ENCODE measurements at places on chromosomes 2 and 18.
A peak's percentile ranks its signal among the peaks of the same experiment; 100 is the strongest.

GRCh38 chr2:129388870-129389269 lies 590.6 kb upstream of the RAB6C start:
- DNase-seq, result no peak

GRCh38 chr2:181142514-181142913 lies 162.1 kb downstream of the UBE2E3 start:
- no peak for DNase-seq

GRCh38 chr2:98869272-98869641 lies 66.8 kb downstream of the CRACDL start:
- no peak for DNase-seq

DNA sequence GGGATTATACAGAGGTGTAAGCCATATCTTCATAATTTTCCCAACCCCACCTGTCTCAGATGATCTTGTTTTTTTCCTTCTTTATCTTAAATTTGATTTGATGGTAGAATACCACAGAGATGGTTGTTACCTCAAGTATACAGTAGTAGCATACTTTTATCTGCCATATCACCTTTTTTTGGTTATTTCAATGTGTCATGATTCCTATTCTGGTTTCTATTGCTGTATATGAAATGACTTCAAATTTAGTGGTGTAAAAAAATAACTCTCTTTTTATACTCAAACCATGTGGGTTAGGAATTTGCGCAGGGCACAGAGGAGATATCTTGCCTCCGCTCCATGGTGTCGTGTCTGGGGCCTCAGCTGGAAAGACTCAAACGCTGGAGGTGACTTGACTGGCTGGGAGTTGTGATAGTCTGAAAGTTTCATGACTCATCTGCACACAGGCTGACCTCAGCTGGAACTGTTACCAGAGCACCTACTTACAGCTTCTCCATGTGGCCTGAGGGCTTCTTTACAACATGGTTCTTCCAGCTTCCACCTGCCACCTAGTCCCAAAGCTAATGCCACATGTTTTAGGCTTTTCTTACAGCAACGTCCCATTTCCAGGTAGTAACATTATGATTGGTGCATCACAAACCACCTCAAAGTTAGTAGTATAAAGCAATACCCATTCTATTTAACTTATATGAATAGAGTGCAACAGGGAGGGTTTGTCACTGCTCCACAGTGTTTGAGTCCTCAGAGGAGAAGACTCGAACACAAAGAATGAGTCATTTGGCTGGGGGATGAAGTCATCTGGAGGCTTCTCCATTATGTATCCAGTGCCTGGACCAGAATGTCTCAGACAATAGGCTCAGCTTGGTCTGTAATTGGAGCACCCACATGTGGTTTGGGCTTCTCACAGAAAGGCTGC lies 82.3 kb upstream of the XPO1 start:
- peak; percentile 27 for DNase-seq

- no peak for DNase-seq
These were observed 1138.2 kb upstream of the TMEFF2 start for GRCh38 chr2:193332941-193333340.

DNA sequence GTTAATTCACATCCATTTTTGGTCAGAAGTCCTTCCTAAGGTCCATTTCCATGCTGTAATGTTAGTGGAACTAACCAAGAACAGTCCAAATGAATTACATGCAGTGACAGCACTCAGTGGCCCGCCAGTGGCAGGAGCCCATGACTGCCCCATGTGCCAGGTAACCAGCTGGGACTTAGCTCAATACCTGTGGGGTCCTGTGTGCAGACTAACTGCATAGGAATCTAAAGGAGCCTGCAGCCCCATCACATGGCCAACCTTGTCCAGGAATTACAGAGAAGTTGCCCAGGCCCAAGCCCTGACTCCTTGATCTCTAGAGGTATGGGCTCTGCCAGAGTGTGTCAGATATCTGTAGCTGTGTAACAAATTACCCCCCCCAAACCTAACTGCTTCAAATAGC lies 35.4 kb upstream of the GPR17 start:
- peak; percentile 19 for DNase-seq

DNA sequence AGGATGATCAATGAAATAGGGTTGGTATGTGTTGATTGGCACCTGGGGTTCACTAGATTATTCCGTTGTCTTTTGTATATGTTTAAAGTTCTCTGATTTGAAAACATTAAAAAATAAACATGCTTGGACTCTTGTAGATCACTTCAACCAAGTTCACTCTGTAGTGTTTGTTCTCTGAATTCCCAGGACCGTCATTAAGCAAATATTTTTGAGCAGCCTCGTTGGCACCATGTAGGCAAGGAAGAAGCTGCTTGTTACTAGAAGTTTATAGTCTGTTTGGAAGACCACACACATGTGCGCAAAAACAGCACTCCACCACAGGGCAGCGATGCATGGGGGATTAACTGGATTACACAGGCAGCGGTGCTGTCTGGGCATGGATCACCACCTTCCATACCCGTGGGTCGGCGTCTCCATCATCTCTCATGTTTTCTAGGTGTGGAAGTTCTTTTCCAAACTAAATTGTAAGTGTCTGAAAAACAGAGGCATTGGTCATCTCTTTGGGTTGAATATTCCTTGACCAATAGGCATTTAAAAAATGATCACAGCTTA lies 212.2 kb downstream of the FHOD3 start:
- no peak for DNase-seq

- DNase-seq, result no peak
These were observed 3.7 kb upstream of the MRPS9 start for GRCh38 chr2:105034170-105034569.

DNA sequence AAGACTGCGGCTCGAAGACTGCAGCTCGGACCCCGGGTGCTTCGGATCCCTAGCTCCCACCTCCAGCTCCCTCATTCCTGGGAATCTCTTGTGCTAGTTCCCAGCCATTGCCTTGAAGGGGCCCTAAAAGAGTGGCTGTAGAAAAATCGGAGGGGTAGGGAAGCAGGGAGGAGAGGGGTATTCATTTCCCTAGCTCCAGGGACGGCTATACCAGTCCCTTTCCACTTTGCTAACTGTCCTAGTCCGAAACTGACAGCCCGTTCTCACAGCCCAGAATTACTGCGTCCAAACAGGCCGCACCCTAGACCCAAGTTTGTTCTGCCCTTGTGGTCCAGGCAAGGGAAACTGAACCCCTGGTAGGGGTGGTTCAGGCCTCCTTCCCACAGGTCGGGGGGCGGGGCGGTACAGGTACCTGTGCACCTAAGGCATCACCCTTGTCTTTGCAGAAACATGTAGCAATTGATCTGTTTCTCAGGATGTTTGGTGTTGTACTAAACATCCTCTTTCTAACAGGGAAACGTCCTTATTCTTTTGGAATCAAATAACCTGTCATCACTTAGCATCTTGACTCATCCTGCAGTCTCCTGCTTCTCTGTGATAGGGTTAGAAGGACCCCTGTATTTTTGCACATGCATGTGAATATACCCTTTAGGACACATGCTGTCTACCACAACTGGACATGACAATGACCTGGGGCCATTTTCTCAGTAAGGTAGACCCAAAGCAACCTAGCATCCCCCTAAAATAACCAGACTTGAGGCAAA lies 4.0 kb downstream of the EMX1 start:
- no peak for DNase-seq

DNA sequence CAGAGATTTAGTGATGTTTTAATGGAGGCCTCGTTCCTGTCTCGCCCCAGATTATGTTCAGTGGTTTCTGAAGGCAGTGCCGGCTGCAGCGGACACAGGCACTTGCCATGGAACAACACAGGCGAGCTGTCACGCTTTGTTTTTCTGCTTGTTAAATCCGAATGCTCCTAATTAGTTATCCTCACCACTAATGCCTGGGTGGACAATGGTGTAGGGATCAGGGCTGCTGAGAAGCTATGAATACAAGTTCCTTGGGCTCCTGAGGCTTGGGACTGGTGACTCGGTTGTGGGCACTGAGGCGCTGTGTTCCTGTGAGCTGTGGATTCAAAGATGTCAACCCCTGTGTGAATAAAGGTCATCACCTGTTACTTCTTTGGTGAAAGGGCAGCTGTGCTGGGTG lies 123.5 kb downstream of the PLEKHM3 start:
- no peak for DNase-seq

- no peak for DNase-seq
These were observed 146.3 kb downstream of the KLHL29 start for GRCh38 chr2:23531280-23531679.

- no peak for DNase-seq
These were observed 1.7 kb downstream of the EMILIN1 start for GRCh38 chr2:27080140-27080469.

DNA sequence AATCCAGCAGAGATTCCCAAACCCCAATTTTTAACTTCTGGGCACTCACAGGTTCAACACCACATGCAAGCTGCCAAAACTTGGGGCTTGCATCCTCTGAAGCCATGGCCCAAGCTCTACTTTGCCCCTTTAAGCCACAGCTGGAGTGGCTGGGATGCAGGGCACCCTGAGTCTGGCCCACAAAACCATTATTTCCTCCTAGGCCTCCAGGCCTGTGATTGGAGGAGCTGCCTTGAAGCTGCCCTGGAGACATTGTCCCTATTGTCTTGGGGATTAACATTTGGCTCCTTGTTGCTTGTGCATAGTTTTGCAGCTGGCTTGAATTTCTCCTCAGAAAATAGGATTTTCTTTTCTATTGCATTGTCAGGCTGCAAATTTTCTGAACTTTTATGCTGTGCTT lies 109.8 kb upstream of the RPRM start:
- DNase-seq, result no peak

- no peak for DNase-seq
These were observed 19.3 kb downstream of the TTC39C start for GRCh38 chr18:24033641-24034412.

GRCh38 chr2:61436092-61436491 lies 34.8 kb downstream of the USP34 start:
- no peak for DNase-seq

DNA sequence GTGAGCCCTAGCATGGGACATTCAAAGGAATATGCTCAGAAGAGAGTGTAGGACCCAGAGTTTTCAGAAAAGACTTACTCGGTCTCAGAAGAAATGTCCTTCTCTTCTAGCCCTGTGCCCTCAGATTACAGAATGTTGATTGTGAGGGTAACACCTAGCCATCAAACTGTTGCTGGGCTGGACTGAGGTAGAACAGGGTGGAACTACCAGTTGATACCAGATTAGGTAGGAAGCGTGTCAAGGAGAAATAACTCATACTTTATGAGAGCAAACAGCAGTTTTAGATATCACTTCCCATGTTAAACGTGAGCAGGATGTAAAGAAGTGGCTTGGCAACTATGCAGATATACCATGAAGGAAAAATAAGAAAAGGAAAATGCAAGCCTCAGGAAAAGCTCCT lies 22.8 kb downstream of the PLEKHB2 start:
- DNase-seq, result no peak

- no peak for DNase-seq
These were observed 329.4 kb downstream of the AGPS start for GRCh38 chr2:177721818-177722567.

DNA sequence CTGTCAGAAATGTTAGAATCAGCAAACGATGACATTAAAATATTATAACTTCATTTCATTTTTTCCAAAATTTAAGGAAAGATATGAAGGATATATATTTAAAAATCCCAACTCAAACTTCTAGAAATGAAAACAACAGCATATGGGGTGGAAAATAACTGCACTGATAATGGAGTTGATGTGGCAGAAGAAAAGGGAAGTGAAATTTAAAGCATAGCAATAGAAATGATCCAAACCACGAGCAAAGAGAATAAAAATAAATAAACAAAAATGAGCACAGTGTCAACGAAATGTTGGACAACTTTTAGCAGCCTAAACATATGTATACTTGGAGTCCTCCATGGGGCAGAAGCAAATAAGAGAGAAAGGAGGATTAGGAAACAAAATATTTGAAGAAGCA lies 280.2 kb downstream of the KCNJ3 start:
- DNase-seq, result no peak

- DNase-seq, result peak; percentile 50
These were observed 1.2 kb upstream of the CLASP1 start for GRCh38 chr2:121650315-121650930.

DNA sequence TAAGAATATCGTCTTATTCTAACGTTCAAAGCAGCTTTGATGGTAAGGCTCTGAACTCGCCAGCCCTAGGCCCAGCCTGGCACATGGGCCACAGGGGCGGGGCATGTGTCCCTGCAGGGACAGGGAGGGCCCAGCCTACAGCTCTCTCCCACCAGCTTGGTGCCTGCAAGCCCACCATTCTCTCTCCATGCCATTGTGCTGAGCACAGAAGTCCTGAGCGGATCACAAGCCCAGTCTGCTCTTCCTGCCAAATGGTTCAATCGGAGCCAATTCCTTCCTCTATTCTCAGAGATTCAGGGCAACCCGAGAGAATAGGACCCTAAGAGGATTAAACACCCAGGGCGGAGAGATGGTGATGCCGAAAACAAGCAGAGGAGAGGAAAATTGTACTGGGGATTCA lies 50.3 kb upstream of the APCDD1 start:
- no peak for DNase-seq

GRCh38 chr2:53778536-53779162 lies 8.1 kb downstream of the ASB3 start:
- DNase-seq, result no peak

All from stimulated activated CD8-positive, alpha-beta memory T cell treated with anti-CD3 and anti-CD28 coated beads, Interleukin-4, amount 100 ng/mL, for 48 hours (primary cell).